ENCODE measurements at places on chromosomes 5 and 9.

DNA sequence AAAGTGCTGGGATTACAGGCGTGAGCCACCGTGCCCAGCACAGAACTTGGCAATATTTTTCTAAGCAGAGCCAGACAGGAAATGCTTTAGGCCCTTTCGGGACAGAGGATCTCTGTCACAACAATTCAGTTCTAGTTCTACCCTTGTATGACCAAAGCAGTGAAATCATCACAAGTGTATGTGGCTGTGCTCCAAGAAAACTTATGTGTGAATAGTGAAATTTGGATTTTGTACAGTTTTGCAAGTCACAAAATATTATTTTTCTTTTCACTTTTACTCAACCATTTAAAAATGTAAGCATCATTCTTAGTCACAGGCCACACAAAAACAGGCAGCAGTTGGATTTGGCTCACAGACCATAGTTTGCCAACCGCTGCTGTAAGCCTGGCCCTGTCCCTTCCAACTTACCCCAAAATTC lies 20.4 kb upstream of the PRUNE2 start:
- DNase-seq, result no peak

GRCh38 chr9:18707061-18707461 lies 233.1 kb downstream of the ADAMTSL1 start:
- no peak for DNase-seq

- no peak for DNase-seq
These were observed 82.1 kb downstream of the SLIT3 start for GRCh38 chr5:169218861-169219260.

- DNase-seq, result no peak
These were observed 174.2 kb upstream of the IER5L start for GRCh38 chr9:129352146-129352865.

DNA sequence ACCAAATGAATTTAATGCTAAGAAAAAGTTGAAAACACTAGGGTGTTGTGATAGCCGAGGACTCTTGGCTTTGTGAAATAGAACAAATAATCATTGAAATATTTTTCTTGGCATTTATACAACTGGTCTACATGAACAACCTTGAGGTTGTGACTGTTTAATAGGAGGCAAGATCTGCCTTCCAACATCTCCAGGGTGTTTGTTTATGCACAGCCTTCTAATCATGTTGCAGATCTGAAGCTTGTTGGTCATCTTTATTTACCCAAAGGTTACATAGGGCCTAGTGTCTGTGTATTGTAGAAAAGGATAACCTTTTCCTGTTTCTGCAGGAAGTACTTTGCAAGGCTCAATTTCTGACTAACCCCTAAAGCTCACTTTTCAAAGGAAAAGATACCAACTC lies 65.2 kb upstream of the RANBP3L start:
- no peak for DNase-seq
